ENCODE measurements at places on chromosomes 5 and 9. TPM values are rescaled to one million over a fixed set of nuclear protein-coding genes. Genes with fewer than 3 reads are reported as not detected.

GRCh38 chr9:132970324-132971062, 8.0 kb upstream of the GFI1B start:
- H3K27me3 ChIP-seq, result no peaks in the 10 kb centered on the region
- H3K4me1 ChIP-seq, result no peaks in the 10 kb centered on the region
- no peak overlapping the region for H3K4me3 ChIP-seq
- H3K27ac ChIP-seq, result no peak overlapping the region
- no peak for DNase-seq

GRCh38 chr5:130624805-130625204, 540.3 kb downstream of the HINT1 start:
- H3K27ac ChIP-seq, result no peak overlapping the region
- no peak for DNase-seq
- no peaks in the 10 kb centered on the region for H3K4me1 ChIP-seq
- H3K27me3 ChIP-seq, result no peaks in the 10 kb centered on the region
- H3K4me3 ChIP-seq, result no peak overlapping the region

DNA sequence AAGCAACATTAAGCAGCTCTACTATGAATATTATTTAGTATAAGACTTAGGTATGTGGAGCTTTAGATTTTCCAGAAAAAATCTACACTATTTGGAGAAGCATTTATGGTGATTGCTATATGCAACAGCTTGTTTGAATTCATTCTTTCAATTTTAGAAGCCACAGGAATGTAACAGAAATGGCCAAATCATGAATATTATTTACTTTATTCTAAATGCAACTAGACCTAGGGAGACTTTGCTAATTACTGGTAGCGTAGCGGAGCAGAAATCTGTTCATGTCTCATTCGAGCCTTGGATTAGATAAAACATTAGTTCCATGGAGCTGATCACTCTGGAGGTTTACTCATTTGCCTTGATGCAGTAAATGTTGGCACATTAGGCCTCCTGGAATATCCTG, 290.2 kb downstream of the ZNF608 start:
- H3K27me3 ChIP-seq, result no peaks in the 10 kb centered on the region
- no peaks in the 10 kb centered on the region for H3K36me3 ChIP-seq
- H3K4me1 ChIP-seq, result no peaks in the 10 kb centered on the region

- H3K27me3 ChIP-seq, result no peaks in the 10 kb centered on the region
- H3K27ac ChIP-seq, result no peak overlapping the region
- no peak overlapping the region for H3K4me3 ChIP-seq
- H3K36me3 ChIP-seq, result no peaks in the 10 kb centered on the region
- no peak for DNase-seq
- no peaks in the 10 kb centered on the region for H3K4me1 ChIP-seq
Measured at GRCh38 chr9:133686642-133687575, 50.7 kb downstream of the DBH start.

DNA sequence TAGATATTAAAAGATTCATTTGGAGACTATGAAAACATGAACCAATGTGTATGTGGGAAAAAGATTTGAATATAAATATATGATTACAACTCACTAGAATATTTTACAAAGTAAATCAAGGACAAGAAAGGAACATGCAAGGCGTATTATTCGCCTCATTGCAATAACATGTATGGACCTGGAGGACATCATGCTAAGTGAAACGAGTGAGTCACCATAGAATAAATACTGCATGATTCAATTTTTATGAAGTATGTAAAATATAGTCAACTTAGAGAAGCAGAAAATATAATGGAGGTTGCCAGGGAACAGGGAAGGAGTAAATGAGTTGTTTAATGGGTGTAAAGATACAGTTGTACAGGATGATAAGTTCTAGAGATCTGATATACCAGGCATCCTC, 4.9 kb downstream of the TXNDC8 start:
- no peaks in the 10 kb centered on the region for H3K4me1 ChIP-seq
- H3K4me3 ChIP-seq, result no peak overlapping the region
- DNase-seq, result no peak
- no peaks in the 10 kb centered on the region for H3K36me3 ChIP-seq

- no peak for DNase-seq
Measured at GRCh38 chr5:171657473-171657872, 128.1 kb upstream of the SMIM23 start.

DNA sequence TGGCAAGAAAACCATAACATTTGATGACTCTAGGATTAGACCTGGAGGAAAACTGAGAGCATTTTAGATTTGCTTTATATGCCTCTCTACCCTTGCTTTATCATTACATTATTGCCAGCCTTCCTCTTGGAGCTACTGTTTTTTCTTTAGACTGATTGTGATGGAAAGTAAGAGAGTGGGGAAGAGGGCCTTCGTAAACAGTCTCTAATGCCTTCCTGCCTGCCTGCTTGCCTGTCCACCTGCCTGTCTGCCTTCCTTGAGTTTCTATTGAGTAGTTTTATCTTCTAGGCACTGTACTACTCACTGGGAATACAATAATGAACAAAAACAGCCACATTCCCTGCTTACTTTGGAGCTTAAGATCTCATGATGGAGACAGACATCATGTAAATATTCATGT, 189.3 kb downstream of the TRPM3 start:
- no peaks in the 10 kb centered on the region for H3K4me1 ChIP-seq
- no peak for DNase-seq
- H3K4me3 ChIP-seq, result no peak overlapping the region
- no peaks in the 10 kb centered on the region for H3K27me3 ChIP-seq

GRCh38 chr9:16668734-16669295, 201.7 kb downstream of the BNC2 start:
- DNase-seq, result no peak
- no peaks in the 10 kb centered on the region for H3K36me3 ChIP-seq
- no peak overlapping the region for H3K4me3 ChIP-seq
- no peaks in the 10 kb centered on the region for H3K27me3 ChIP-seq

- no peak overlapping the region for H3K4me3 ChIP-seq
- no peak for DNase-seq
- H3K4me1 ChIP-seq, result no peaks in the 10 kb centered on the region
- H3K27ac ChIP-seq, result no peak overlapping the region
- no peaks in the 10 kb centered on the region for H3K36me3 ChIP-seq
- H3K27me3 ChIP-seq, result no peaks in the 10 kb centered on the region
Measured at GRCh38 chr9:111148052-111149017, 110.1 kb upstream of the LPAR1 start.

GRCh38 chr9:73583576-73583975, 431.9 kb downstream of the ANXA1 start:
- no peaks in the 10 kb centered on the region for H3K4me1 ChIP-seq
- H3K27ac ChIP-seq, result no peak overlapping the region
- DNase-seq, result no peak
- no peaks in the 10 kb centered on the region for H3K27me3 ChIP-seq

GRCh38 chr5:13780081-13780480, 164.4 kb downstream of the DNAH5 start:
- no peaks in the 10 kb centered on the region for H3K36me3 ChIP-seq
- H3K4me1 ChIP-seq, result no peaks in the 10 kb centered on the region
- H3K4me3 ChIP-seq, result no peak overlapping the region
- H3K27me3 ChIP-seq, result no peaks in the 10 kb centered on the region

GRCh38 chr5:135993335-135993879, 35.4 kb upstream of the TGFBI start:
- H3K36me3 ChIP-seq, result no peaks in the 10 kb centered on the region
- H3K4me1 ChIP-seq, result no peaks in the 10 kb centered on the region
- no peaks in the 10 kb centered on the region for H3K27me3 ChIP-seq
- no peak overlapping the region for H3K27ac ChIP-seq

GRCh38 chr5:71892641-71893365, 173.7 kb downstream of the CARTPT start:
- no peaks in the 10 kb centered on the region for H3K36me3 ChIP-seq
- no peaks in the 10 kb centered on the region for H3K4me1 ChIP-seq
- H3K27ac ChIP-seq, result no peak overlapping the region
- H3K27me3 ChIP-seq, result peaks cover 7% of the 10 kb centered on the region
- no peak for DNase-seq
- no peak overlapping the region for H3K4me3 ChIP-seq

- no peak within 1 kb of the TSS for H3K27ac ChIP-seq
- H3K27me3 ChIP-seq, result peaks cover 21% of the 10 kb centered on the region
- no peak for DNase-seq
- no peaks in the 10 kb centered on the region for H3K4me1 ChIP-seq
- no peaks in the 10 kb centered on the region for H3K36me3 ChIP-seq
Measured at GRCh38 chr5:157265714-157266285, at the start of gene CYFIP2. Gene CYFIP2 (plus strand): TSS chr5:157266123. CDS start chr5:157285362, 19,239 bp downstream.

DNA sequence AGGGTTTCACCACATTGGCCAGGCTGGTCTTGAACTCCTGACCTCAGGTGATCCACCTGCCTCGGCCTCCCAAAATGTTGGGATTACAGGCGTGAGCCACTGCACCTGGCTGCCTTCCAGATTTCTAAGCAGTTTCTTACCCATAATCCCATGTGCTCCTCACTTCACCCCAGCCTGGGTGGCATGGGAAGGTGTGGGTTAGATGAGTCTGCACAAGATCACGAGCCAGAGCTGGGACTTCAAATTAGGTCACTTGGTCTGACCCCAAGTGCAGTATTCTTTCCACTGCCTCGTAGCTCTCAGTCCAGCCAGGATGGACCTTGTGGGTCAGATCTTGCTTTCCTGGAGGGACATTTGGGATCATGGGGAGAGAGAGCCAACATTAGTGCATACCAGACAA, 37.5 kb upstream of the STRBP start:
- H3K27ac ChIP-seq, result no peak overlapping the region
- H3K27me3 ChIP-seq, result no peaks in the 10 kb centered on the region
- no peak overlapping the region for H3K4me3 ChIP-seq
- DNase-seq, result no peak

DNA sequence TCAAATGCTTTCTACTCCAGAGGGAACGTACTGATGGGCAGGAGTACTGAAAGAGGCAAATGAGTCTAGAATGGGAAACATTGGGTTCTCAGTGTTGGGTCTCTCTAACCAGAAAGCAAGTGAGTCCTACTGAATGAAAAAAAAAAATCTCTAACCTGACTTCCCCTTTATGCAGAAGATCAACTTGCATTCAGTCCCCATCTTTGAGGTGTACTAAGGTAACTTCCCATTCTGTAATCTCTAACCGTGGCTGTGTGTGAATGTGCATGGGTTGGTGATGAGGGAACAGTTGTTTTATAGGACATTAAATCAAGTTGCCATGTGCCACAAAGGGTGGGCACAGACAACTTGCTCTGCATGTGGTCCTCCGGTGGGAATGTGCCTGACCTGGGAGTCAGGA, 264.6 kb upstream of the CLINT1 start:
- H3K4me3 ChIP-seq, result no peak overlapping the region
- no peak overlapping the region for H3K27ac ChIP-seq
- DNase-seq, result no peak
- no peaks in the 10 kb centered on the region for H3K36me3 ChIP-seq
- H3K4me1 ChIP-seq, result no peaks in the 10 kb centered on the region

DNA sequence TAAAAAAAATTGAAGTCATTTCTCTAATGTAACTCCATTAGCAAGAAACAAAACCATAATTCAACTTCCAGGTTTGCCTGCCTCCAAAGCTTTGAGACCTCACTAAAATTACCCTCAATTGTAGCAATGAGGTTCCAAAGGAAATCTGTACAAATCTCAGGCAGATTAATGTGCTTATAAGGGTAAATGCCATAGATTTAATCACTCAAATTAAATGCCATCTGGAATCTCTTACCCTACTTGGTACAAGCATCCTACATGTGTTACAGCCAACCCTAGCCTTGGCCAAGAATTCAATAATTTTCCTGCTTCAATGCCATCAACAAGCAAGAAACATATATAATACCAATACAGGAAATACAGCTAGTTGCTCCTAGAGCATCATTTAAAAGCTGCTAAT, 452.8 kb downstream of the RAB3C start:
- H3K36me3 ChIP-seq, result no peaks in the 10 kb centered on the region
- H3K4me3 ChIP-seq, result no peak overlapping the region
- no peak overlapping the region for H3K27ac ChIP-seq
- H3K4me1 ChIP-seq, result no peaks in the 10 kb centered on the region
- peaks cover 19% of the 10 kb centered on the region for H3K27me3 ChIP-seq

DNA sequence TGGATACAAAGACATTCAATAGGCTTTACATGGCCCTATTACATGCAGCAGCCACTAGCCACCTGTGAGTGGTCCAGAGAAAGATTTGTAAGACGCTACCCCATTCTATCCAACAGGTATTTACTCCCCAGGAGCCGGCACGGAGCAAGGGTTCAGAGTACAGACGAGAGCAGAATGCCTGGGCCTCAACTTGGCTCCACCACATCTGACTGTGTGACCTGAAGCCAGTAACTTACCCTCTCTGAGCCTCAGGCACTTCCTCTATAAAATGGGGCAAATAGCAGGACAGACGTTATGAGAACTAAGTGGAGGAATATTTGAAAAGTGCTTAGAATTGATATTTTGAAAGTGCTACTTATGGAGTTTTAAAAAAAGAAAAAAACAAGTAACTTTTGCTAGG, 100.0 kb downstream of the TLE1 start:
- H3K27me3 ChIP-seq, result no peaks in the 10 kb centered on the region
- H3K4me3 ChIP-seq, result no peak overlapping the region
- no peak overlapping the region for H3K27ac ChIP-seq

DNA sequence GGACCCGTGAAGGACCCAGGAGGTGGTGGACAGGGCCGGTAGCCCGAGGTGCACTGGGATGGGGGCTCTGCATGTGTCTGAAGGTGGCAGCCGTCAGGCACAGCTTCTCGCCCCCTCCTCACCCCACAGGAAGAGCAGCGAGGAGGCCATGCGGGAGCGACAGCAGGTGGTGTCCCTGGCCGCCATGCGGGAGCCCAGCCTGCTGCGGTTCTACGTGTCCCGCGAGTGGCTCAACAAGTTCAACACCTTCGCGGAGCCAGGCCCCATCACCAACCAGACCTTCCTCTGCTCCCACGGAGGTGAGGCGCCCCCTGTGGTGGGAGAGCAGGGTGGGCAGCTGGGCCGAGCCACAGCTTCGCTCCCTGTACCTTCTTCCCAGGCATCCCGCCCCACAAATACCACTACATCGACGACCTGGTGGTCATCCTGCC, 39.9 kb downstream of the USP20 start:
- no peaks in the 10 kb centered on the region for H3K4me1 ChIP-seq
- H3K27ac ChIP-seq, result no peak overlapping the region
- H3K27me3 ChIP-seq, result no peaks in the 10 kb centered on the region
- no peaks in the 10 kb centered on the region for H3K36me3 ChIP-seq
- no peak for DNase-seq
- no peak overlapping the region for H3K4me3 ChIP-seq

Gene STK32A
- not detected for total RNA-seq

Gene SLC45A2
- not detected for total RNA-seq

Gene GGTA1
- not detected for total RNA-seq

Gene P4HA2
- 25.1 TPM for total RNA-seq

Gene IFNA17
- not detected for total RNA-seq

Gene CANX
- total RNA-seq, result 707 TPM

Gene RHOBTB3
- 95.2 TPM for total RNA-seq

Gene TTC23L
- total RNA-seq, result not detected

Gene SHOC1
- 0.10 TPM for total RNA-seq
